ENCODE measurements at places on chromosomes 6 and 20.

DNA sequence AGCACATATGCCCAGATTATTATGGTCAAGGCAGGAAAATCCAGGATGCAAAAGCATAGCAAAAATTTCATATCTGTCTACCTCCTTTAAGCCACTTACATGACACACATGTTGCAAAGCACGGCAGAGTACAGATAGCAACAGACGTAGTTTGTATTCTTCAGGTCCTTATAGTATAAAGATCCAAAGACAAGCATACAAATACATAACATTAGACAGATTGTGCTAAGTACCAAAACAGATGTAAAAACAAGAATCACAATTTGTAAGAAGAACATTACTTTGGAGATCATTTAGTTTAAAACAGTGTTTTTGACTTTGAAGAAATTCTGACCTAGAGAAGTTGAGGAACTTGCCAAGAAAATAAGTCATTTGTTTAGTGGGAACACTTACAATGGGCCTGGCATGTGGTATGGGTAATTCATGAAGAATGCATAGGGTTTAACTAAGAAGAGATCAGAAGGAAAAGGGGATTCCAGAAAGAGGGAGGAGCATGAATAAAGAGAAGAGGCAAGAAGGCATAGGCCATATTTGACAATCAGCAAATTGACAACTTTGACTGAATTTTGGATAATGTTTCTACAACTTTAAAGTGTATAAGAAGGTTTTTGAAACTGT is 30.6 kb upstream of the LMBRD1 start:
- no peak for DNase-seq

DNA sequence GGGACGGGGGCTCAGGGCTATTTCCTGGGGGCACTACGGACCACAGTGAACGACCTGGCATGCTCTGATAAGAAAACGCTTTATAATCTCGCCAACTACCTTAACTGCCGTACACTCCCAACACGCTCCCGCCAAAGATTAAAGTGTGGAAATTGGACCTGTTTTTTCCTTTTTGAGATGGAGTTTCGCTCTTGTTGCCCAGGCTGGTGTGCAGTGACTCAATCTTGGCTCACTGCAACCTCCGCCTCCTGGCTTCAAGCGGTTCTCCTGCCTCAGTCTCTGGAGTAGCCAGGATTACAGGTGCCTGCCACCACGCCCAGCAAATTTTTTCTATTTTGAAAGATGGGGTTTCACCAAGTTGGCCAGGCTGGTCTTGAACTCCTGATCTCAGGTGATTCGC is 346 bp upstream of the SLC44A4 start:
- no peak for DNase-seq

DNA sequence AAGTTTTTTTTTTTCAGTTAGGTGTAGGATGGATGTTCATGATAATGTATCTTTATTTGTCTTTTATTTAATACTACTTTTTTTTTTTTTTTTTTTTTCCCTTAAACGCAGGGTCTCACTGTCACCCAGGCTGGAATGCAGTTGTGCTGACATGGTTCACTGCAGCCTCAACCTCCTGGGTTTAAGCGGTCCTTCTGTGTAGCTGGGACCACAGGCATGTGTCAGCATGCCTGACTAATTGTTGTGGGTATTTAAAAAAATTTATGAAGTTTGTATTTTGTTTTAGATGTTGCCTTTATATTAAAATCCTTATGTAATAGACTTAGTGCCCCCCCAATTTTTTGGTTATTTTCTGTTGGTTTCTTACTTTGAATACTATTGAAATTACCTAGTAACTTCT is 42.6 kb downstream of the NCOA3 start:
- no peak for DNase-seq

DNA sequence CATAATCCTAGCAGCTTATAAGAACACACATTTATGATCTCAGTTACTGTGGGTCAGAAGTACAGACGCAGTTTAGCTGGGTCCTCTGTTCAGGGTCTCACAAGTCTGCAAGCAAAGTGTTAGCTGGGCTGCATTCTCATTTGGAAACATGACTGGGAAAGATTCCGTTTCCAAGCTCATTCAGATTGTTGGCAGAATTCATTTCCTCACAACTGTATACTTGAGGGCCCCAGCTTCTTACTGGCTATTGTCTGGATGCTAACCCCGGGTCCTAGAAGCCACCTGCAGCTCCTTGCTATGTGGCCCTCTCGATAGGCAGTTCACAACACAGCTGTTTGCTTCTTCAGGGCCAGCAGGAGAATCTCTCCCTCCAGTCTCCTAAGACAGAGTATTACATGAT is 13.1 kb downstream of the TCP11 start:
- no peak for DNase-seq

GRCh38 chr6:99349171-99350141 is at the start of gene FAXC:
Gene FAXC, minus strand, starts transcription at chr6:99349674. Its CDS starts 302 bp downstream, at chr6:99349372.
- peak; percentile 50 for DNase-seq

- DNase-seq, result no peak
These were observed 5.4 kb downstream of the TGM3 start for GRCh38 chr20:2301164-2301622.

DNA sequence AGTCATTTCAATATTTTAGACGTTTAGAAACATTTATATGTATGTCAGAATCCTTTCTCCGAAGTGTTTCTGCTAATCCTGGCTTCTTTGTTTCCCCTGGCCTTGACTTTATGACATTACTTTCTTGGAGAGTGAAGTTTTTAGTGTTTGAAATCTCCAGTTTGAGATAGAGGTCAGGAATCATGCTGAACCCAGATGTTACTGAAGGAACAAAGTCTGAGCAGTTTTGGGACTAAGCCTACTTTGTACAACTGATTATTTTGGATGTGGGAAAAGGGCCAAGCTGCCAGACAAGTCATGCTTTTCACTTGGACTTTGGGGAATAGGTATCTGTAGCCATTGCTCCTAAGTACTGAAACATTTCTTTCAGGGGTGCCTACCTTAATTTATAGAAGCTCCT is 2.3 kb downstream of the RNF144B start:
- DNase-seq, result no peak

Measured in NCI-H187 (cell line).